ENCODE measurements at places on chromosomes 6 and 20. TPM values are rescaled to one million over a fixed set of nuclear protein-coding genes. Genes with fewer than 3 reads are reported as not detected.

- no peak for DNase-seq
Measured at GRCh38 chr6:43757966-43758616, 11.9 kb upstream of the VEGFA start.

DNA sequence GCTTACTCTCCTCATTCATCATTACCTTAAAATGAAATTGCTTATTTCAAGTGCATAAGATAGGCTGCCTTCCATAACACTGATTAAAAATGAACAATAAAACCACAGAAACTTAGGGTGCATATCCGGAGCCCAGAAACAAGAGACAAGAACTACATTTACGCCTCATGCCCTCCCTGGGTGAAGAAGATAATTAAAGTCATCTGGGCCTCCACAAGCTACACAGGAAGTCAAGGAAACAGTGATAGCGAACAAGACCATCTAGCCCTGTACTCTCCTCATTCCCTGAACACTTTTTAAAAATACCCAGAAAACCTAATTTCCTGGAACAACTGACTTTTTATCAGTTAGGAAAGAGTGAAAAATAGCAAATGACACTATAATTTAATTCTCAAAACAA, 6.3 kb downstream of the SOD2 start:
- no peak for DNase-seq

Gene TUBB2A
- total RNA-seq, result 13.6 TPM

Gene ENPP3
- not detected for total RNA-seq

Gene OR2J2
- total RNA-seq, result not detected

GRCh38 chr20:10228330-10228729, 9.7 kb downstream of the SNAP25 start:
- no peak for DNase-seq

- DNase-seq, result no peak
Measured at GRCh38 chr6:109000289-109000688, 94.4 kb downstream of the SESN1 start.

DNA sequence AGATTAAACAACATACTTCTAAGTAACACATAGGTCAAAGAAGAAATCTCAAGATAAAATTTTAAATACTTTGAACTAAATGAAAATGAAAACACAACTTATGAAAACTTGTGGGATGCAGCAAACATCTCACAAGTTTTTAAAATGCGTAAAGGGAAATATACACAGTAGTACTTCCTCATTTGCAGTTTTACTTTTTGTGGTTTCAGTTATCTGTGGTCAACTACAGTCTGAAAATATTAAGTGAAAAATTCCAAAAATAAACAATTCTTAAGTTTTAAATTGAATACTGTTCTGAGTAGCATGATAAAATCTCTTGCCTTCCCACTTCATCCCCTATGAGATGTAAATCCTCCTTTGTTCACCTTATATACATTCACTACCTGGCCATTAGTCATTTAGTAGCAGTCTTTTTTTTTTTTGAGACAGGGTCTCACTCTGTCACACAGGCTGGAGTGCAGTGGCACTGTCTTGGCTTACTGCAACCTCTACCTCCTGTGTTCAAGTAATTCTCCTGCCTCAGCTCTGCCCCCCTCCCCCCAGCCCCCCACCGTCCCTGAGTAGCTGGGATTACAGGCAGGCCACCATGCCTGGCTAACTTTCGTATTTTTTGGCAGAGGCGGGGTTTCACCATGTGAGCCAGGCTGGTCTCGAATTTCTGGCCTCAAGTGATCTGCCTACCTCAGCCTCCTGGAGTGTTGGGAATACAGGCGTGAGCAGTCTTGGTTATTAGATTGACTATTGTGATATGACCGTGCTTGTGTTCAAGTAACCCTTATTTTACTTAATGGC, 154.6 kb upstream of the AHI1 start:
- no peak for DNase-seq

Gene SLC2A10
- 1.9 TPM for total RNA-seq

DNA sequence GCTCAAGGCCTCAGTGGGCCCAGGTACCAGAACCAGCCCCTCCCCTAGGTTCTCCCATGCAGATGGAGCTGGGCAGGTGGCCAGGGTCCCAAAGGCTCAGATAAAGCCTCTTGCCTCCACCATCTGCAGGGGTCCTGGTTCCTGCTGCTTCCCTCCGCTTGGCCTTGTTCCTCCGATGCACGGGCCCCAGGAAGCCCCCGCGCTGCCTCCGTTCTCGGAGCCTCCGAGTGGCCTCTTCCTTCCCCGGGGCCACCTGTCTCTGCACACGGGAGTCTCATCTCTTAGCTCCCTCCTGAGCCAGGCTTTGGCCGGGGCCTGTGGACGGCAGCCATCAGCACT, 1.9 kb upstream of the PTK6 start:
- no peak for DNase-seq

- peak; percentile 37 for DNase-seq
Measured at GRCh38 chr6:42158011-42158410, 15.2 kb upstream of the GUCA1A start.

- DNase-seq, result no peak
Measured at GRCh38 chr6:100484474-100484873, 19.8 kb upstream of the SIM1 start.

DNA sequence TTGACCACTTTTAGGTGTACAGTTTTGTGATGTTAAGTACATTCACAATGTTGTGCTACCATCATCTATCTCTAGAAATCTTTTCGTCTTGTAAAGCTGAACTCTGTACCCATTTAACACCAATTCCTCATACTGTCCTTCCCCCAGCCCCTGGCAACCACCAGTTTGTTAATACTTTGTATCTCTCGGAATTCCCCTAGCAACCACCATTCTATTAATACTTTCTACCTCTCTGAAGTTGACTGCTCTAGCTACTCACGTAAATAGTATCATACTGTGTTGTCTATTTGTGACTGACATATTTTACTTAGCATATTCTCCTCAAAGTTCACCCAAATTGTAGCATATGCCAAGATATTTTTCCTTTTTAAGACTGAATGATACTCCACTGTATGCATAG, 82.3 kb upstream of the CLDN20 start:
- DNase-seq, result no peak

DNA sequence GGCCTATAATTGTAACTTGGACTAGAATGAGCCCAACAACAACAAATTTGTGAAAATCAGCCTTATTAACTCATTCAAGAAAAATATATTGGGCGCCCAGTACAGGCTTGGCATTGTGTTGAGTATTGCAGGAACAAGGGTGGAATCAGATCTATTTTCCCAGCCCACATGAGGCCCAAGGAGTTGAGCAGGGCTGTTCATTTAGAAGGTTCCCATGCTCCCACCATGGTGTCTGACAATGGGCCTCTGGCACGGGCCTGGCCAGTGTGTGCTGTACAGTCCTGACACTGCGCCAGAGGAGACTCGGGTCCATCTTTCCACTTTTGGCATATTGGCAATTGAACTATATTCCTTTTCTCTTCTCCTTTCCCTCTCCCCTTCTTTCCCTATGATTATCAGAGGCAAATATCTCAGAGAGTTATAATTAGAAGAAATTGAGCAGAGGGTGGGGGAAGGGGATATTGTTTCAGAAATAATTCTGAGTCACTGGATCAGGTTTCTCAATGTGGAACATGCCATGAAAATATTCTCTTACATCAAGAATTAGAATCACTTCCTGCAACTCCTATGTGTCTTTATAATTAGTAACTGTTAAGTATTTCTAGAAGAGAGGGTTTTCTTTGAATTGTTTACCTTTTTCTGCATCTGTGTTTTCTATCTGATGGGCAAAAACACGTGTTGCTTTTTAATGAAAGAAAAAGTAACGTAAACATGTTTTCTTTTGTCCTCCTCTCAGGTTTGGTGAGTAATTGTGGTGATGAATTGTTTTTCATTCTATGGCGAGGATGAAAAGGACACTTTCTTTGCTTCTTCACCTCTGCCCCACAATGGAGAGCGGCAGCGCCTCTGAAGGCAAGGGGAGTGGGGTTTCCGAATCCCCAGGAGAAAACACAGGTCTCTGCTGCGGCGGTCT, 209.4 kb downstream of the FOXA2 start:
- no peak for DNase-seq

Gene MDFI
- 1.3 TPM for total RNA-seq

Gene ASCC3
- 14.2 TPM for total RNA-seq

DNA sequence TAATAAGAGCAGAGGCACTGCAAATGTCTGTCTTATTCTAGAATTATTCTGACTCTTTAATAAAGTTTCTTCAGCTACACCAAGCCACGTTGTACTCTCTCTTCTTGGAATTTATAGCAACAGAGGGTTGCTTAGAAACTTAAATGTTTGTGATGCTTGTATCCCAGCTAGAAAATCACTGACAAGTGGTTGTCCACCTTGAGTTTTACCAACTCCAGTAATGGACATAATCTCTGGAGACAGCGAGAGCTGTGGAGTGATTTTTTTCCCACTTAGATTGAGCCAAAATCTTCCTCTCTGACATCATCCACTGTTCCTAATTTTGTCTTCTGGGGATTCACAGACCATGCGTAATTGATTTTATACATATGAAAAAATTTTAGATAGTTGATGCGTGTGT, 8.0 kb downstream of the ECT2L start:
- DNase-seq, result no peak

GRCh38 chr6:39507331-39507998, 185.0 kb upstream of the KCNK16 start:
- DNase-seq, result no peak

DNA sequence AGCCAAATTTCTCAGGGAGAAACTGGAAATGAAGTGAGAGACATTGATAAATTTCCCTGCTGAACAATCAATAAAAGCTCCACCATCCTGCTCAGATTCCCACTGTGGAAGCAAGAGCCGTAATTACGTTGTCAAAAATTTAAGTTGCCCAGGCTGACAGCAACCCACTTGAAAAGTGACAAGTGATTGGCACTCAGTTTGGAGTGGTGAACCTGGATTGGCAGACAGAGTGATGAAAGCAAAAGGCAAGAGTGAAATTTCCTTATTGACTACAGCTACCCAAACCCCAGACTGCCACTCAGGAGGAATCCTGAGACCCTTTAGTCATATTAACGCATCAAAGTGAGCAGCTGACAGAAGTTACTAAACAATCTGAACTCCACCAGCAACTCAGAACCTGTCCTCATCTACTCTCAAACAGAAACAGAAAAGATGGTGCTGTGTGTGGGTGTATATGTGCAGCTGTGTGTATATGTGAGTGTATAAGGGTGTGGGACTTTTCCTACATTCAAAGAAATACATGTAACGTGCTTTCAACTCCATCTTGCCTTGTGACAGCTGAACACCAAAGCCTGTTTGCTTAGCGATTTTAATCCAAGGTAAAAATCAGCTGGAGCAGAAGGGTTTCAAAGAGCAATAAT, 157.4 kb downstream of the PKHD1 start:
- no peak for DNase-seq

Gene PLCG1
- total RNA-seq, result 56.5 TPM

- no peak for DNase-seq
Measured at GRCh38 chr6:68240726-68241125, 394.4 kb upstream of the ADGRB3 start.

DNA sequence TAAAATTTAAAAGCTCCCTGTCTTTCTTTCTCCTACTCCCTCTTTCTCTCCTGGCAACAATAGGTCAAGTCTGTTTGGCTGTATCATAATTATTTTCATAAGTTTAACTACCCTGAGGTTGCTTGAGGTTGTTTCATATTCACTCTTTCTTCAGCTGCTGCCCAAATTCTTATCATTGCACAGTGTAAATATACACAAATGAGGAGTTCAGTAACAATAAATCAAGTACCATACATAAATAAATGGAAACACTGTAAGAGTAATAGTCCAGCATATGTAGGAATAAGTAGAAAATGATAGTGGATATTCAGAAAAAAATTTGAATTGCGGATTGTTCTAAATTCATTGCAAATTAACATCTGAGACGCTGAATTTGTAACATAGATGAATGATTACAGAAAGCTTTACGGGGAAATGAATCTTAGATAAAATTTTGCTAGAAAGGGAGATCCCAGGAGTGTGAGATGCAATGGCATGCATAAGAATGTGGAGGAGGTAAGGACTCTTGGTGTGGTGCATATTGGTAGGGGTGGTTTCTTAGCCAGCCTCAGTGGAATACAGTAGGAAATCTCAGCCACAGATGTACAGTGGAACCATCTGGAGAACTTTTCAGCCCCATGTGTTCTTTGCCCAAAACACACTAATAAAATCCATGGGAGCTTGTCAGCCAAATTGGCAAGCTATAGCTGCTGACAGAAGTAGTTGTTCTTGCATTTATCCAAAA, 480.7 kb downstream of the HTR1B start:
- no peak for DNase-seq

DNA sequence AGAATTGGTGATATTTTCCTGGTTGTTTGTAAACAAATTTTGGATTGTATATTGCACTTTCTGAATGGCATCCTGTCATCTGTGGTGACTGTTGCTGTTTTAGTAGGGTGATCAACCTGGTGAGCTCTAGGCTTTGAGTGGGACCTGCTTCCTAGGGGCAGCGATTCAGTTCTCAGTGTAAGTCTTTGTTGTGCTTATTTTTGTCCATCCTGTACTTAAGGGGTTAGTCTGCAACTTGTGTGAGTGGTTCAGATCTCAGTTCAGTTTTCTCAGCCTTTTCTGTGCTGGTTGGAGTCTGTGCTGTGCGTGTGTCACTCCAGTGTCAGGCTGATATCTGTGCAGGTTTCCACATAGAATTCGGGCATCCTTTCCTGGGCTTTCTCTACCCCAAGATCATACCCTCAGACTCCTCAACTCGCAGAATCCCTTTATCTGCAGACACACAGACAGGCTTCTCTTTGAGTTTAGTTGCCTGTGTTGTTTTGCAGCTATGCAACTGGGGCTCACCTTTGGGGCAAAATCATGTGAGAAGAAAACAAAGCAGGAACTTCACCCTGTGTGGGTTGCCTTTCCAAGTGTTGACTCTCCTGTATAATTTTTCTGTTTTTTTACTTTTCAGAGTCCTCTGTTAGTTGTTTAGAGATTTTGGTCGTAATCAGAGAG, 177.7 kb downstream of the FARS2 start:
- DNase-seq, result no peak

DNA sequence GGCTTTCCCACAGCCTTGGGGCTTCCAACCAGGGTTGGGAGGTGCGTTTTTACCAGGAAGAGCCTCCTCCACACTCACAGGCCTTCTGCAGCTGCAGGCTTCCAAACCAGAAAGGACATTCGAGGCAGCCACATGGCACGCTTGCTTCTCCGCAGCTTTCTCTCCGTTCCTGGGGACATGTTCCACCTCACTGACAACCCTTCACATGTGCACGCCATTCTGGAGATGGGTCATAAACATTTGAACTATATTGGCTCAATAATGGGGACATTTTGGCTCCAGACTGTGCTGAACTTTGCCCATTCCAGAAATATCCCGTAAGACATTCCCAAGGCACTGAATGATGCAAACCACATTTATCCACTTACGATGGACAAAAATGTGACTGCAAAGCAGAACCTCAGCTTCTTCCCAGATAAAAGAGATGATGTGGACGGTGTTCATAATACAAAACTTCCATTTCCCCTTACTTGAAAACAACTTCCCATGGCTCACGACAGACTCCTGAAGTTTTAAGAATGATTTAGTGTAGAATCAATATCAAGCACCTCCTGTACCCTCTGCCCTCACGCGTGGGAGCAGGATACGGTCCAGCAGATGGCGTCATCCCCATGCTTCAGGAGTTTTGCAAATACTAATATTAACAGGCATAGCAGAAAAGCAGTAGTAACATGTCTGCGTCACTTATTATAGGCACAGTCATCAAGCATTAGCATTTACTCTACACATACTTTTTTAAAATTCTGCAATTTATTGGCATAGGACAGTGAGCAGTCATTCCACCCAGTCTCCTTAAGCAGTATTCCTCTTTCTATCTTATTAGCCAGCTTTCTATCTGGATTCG, 25.4 kb upstream of the FOXF2 start:
- peak; percentile 61 for DNase-seq

Gene RAB44
- total RNA-seq, result 0.07 TPM

- no peak for DNase-seq
Measured at GRCh38 chr6:41646026-41646795, 7.9 kb downstream of the MDFI start.

Gene C6orf132
- total RNA-seq, result 2.2 TPM

Measured in left ventricle myocardium superior (tissue), 1 donor.